ENCODE measurements at places on chromosomes 11 and 22.

GRCh38 chr11:86278226-86278625 lies 23.8 kb upstream of the HIKESHI start:
- no peak for DNase-seq

DNA sequence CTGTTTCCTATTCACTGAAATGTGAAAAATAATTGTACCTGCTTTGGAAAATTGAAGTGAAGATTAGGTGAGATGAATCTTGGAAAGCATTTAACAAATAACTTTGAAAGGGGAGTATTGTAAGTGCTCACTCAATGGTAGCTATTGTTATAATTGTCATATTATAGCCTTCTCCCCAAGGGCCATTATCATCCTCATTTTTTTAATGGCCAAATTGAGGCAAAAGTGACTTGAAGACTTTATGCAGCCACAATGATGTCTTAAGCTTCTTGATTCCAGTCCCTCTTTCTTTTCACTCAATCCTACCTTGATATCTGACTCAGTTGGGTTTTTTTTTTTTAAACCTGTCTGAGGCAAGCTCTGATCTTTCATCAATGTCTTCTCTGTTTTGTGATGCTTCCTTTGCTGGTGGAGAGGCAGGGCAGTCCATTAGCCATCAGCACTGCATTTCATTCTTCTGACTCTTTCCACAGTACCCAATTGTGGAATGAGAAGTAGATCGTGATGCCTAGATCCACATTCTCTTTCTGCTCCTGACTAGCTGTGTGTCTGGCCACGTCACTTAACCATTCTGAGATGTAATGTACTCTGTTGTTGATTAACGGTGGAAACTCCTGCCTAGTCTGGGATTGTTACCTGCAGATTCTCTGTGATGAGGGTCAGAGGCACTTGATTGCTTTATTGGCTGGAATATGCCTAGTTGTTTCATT lies 101.4 kb downstream of the DBX1 start:
- no peak for DNase-seq

DNA sequence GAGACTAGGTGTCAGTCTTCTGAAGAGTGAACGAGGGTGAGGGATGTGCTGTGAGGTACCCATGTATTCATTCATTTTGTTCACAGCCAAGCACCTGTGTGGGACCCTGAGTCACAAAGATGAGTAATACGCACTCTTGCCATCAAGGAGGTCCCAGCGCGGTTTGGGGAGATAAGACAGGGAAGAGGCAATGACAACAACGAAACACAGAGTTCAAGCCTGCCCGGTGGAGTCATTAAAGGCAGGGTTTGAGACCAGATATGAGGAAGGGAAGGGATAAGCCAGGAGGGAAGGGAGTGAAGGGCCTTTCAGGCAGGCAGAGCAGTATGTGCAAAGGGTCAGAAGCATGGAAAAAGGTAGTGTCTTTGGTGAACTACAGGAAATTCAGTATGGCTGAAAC lies 4.6 kb downstream of the DCHS1 start:
- no peak for DNase-seq

DNA sequence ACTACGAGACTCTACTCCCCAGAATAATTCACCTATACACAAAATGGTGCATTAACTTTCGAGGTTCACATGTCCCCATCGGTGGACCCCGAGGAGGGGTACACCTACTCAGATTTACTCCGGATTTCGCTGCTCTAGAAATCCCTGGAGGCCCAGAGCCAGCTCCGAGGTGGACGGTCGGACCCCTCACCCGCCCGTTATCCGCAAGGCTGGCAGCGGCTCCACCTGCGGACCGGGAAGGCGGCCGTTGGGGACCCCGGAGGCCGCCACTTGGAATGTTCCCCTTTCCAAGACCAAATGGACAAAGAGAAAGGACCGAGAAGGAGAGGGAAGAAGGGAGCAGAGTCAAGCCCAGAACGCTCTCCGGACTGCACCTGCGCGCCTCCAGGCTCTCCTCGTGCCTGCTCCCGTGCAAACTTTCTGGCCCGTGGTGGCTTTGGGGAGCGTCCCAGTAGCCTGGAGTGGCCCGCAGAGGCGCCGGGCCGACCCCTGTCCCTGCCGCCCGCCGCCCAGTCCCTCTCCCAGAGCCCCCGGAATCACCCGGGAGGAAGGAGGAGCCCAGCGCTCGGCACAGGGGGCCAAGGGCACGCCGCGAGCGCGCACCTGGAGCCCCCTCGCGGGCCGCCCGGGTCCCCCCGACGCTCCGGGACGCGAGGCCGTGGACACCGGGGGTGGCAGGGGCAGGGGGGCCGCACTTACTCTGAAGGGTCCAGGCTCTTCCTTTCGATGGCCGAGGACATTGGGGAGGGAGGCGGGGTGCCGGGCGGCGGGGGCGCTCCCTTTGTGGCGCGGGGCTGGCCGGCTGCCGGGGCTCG lies 23.0 kb downstream of the LMO2 start:
- DNase-seq, result no peak

GRCh38 chr11:87331273-87331672 lies 293.5 kb downstream of the TMEM135 start:
- DNase-seq, result no peak

DNA sequence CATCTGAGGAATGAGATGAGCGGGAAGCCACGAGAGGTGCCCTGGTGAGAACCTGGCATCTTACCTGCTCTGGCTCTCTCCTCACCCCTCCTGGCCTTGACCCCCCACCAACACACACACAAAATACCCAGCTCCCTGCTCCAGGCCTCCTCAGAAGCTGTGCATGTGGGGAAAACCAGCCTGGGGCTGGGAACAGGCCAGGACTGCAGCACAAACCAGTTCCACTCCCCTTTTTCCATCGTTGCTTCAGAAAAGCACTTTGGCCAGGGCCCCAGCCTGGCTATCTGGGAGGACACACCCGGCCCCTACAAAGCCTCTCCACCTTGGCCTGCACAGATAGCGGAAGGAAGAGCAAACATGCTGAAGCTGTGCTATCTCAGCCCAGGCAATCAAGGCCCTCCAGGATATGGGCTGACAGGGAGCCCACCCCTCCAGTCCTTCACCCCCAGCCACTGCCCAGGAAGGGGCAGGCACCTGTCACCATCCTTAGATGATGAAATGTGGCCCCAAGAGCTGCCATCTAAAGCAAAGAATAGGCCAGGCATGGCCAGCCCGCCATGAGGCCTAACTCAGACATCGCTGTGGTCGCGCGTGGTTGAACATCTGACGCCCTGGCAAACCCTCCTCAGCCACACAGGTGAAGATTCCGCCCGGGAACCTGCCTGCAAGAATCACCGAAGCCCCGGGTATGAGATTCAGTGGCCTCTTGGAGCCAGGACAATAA lies 35.4 kb downstream of the PISD start:
- no peak for DNase-seq

- DNase-seq, result no peak
Measured at GRCh38 chr11:131875611-131876010, 505.2 kb downstream of the NTM start.

DNA sequence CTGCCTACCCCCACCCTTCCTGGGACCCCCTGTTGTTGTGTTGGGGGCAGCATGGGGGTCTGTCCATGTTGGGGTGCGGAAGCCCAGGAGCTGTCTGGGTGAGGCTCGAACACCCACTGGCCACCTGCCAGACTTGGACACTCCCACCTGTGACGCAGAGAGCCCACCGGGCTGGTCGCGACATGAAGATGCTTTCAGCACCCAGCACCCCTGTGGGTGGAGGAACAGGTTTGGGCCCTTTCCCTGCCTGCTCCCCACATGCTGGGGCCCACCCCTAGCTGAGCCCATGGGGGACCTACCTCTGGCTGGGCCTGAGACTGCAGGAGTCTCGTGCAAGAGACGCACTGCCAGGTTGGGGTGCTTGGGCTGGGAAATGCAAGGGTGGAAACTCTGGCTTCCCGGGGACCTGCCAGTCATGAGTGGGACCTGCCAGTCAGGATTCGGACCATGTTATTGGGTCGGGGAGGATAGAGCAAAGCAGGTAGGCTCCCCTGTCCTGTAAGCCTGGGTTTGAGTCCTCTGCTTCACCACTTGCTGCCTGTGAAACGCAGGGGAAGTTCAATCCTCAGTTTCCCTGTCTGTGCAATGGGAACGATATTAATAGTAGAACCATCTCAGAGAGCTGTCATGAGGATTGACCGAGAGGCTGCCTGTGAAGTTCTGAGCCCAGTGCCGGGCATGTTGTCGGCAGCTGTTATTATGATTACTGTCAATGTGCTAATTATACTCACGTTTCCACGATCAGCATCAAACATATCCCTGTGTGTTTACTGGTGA lies 24.1 kb downstream of the KIAA1671 start:
- no peak for DNase-seq

DNA sequence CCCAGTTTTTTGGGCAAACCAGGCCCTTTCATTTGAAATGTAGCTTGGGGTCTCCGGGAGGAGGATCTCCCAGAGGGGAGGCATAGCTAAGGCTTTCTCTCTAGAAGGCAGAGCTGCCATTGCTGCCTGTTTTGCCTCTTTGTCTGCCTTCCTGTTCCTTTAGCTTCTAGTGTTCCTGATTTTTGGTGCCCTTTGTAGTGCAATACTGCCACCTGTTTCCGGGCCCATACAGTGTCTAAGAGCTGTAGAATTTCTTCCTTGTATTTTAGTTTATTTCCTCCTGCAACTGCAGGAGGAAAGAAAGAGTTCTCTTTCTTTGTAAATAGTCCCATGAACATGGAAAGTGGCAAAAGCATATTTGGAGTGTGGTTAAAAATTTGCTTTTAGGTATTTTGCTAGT lies 19.3 kb upstream of the GLYATL1 start:
- no peak for DNase-seq

- no peak for DNase-seq
Measured at GRCh38 chr11:10518123-10518522, 22.9 kb downstream of the RNF141 start.

DNA sequence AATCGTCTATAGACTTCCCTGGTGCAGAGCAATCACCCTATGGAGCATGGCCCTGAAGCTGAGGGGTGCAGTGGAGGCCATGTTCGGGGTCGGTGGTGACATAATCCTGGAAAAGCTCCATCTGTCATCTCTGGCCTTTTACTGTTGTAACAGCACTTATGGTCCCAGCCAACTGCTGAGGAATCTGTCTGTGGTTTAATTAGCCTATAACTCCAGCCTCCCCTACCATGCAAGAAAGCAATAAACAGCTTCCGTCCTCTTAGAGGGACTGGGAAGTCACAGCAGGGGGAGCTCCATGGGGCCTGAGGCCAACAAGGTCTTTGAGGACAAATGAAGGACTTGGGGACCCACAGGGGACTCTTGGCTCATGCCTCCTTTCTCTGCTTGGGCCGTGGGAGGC lies 159.1 kb upstream of the NECTIN1 start:
- DNase-seq, result peak; percentile 86

DNA sequence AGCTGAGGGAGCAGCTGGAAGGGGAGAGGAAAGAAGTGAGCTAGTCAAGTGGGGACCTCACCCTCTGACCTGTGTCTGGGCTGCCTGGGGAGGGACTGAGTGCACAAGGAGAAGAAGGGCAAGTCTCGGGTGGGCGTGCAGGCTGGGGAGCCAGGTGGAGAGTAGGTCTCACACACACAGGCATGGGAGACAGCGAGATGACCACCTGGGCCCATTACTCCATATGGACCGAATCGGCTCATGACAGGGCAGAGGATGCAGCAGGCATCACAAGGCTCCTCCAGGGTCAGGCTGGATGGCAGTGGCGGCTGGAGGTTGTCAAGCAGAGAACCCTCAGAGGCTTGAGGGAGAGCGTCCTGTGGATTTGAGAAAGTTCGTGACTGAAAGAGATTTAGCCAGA lies 63.5 kb downstream of the CEP164 start:
- no peak for DNase-seq

DNA sequence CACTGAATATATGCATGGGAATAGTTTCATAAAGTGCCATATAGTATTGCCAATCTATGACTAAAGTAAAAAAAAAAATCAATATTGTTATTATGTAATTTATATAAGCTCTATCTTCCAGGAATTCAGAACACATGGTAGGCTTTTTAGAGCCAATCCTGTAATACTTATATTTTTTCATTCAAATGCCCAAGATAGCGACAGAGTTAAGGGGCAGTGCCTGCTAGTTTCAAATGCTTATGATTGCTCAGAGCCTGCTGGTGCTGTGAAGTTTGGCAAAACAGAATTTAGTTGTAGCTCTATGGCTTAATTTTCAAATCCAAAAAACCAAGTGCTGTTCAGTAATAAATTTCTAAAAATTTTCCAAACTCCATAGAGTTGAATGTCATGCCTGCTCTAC lies 39.0 kb upstream of the BLID start:
- DNase-seq, result no peak

DNA sequence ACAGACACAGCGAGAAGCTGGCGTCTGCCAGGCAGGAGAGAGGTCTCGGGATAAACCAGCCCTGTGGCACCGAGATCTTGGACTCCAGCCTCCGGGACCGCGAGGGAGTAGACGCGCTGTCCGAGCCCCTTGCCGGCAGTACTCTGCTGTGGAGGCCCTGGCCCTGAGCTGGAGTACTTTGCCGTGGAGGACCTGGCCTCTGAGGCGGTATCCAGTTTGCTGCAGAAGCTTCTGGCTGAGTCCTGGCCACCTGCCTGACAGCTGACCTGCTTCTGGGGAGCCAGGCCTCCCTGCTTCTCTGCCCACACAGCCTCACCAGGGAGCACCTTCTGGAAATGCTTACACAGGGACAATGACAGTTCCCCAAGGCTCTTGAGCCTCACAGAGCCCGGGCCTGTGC lies 31.6 kb upstream of the CARS1 start:
- DNase-seq, result no peak

- no peak for DNase-seq
Measured at GRCh38 chr22:36162127-36163034, 1.8 kb upstream of the APOL3 start.

- DNase-seq, result peak; percentile 95
Measured at GRCh38 chr11:64150481-64151239, 15.3 kb downstream of the MACROD1 start.

GRCh38 chr11:5257296-5257695 lies 2.7 kb upstream of the HBG2 start:
- no peak for DNase-seq

DNA sequence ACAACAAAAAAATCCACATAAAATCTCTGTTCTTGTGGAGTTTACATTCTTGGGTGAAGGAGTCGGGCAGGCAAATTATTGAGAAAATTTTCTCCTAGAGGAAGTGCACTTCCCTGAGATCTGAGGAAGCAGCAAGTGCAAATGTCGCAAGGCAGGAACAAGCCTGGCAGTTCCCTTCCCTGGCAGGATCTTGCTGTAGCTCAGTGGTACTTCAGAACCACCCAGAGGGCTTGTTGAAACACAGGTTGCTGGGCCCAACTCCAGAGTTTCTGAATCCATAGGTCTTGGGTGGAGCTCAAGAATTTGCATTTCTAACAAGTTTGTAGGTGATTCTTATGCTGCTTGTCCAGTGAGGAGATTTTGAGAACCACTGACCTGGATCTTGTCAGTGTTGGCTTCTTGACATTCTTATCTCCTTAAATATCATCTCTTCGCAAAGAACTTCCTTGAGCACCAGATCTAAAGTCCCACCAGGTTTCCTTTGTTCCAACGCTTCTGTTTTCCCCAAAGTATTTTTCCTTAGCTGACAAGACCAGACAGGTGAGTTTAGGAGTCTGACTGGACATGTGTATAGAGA lies 9.6 kb downstream of the QSER1 start:
- no peak for DNase-seq

GRCh38 chr22:47665151-47665550 lies 902.7 kb downstream of the TBC1D22A start:
- DNase-seq, result no peak

- DNase-seq, result no peak
Measured at GRCh38 chr22:44256556-44257485, 55.9 kb downstream of the SHISAL1 start.

GRCh38 chr11:1050581-1051355 lies 14.2 kb upstream of the MUC6 start:
- DNase-seq, result peak; percentile 30

GRCh38 chr11:120613264-120614226 lies 102.0 kb downstream of the GRIK4 start:
- DNase-seq, result no peak

GRCh38 chr11:79209540-79210266 lies 231.1 kb downstream of the TENM4 start:
- DNase-seq, result no peak

Measured in DMS79 (cell line).